ENCODE measurements at places on chromosomes 12 and 14. TPM values are rescaled to one million over a fixed set of nuclear protein-coding genes. Genes with fewer than 3 reads are reported as not detected.
A peak's percentile ranks its signal among the peaks of the same experiment; 100 is the strongest.

DNA sequence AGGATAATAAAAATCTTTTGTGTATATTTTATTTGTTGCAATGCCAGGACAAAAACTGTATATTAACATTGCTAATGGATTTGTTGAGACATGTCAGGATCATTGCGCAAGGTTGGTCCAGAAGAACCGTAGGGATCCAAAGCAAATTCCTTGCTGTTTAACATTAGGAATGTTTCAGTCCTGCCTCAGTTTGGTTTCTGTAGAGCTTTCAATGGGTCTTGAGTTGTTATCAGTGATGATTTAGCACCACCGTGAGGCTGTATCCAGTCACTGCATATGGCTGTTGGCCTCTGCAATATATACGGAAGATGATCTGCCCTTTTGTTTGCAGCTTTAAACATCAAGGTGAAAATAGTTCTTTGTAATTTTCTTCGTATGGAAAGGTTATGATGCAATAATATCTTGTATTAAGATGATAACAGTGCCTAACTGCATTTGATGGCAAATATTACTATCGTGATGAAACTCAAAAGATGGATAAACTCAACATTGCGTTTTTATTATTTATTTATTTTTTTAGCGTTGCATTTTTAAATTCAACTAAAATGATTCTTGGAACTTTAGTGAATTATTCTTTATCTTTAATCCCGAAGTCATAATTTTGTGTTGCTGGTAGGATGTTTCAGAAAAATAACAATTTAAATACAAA is 231.2 kb downstream of the AKAP6 start:
- peak; percentile 83 for DNase-seq

Gene HSPA2
- 33.2 TPM for total RNA-seq

DNA sequence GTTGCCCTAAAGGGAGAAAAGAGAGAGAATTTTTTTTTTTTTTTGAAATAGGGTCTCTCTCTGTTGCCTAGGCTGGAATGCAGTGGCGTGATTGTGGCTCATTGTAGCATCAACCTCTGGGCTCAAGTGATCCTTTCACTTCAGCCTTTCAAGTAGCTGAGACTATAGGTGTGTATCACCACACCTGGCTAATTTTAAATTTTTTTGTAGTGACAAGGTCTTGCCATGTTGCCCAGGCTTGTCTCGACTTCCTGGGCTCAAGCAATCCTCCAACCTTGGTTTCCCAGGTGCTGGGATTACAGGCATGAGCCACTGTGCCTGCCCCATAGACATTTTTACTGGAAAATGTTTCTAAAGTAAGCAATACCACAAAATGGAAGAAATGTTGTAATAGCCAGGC is 36.8 kb downstream of the YARS2 start:
- DNase-seq: peak; percentile 98

- no peak for DNase-seq
Observed at GRCh38 chr12:107322063-107322462, 228.7 kb upstream of the CRY1 start.

DNA sequence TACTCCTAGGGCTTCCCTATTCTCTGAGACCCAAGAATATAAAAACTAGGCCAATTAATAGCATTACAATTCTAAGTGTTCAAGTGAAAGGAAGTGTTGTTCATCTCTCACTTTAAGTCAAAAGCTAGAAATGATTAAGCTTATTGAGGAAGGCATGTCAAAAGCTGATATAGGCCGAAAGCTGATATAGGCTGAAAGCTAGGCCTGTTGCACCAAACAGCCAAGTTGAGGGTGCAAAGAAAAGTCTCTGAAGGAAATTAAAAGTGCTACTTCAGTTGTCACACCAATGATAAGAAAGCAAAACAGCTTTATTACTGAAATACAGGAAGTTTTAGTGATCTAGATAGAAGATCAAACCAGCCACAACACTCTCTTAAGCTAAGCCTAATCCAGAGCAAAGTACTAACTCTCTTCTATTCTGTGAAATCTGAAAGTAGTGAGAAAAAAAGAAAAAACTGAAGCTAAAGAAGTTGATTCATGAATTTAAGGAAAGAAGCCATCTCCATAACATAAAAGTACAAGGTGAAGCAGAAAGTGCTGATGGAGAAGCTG is 68.9 kb downstream of the SLC6A15 start:
- DNase-seq: no peak

GRCh38 chr12:53100466-53101151 is 2.7 kb upstream of the SOAT2 start:
- DNase-seq: no peak

DNA sequence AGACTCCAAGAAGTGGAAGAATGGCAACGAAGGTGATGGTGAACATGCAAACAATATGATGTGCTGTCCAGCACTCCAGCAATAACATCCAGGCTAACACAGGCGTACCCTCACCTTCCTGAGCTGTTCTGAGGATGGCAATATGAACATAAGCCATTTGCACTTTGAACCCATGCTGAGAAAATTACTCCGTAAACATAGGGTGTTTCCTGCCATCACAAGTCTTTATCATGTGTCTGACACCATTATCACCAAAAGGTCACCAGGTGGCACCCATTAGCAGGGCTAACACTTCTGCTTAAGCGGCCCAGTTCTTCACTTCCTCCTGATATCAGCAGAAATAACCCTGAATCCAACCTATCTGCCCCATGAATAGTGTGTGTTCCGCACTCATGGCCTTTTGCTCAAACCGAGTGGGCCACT is 482.8 kb downstream of the MED13L start:
- DNase-seq: no peak

DNA sequence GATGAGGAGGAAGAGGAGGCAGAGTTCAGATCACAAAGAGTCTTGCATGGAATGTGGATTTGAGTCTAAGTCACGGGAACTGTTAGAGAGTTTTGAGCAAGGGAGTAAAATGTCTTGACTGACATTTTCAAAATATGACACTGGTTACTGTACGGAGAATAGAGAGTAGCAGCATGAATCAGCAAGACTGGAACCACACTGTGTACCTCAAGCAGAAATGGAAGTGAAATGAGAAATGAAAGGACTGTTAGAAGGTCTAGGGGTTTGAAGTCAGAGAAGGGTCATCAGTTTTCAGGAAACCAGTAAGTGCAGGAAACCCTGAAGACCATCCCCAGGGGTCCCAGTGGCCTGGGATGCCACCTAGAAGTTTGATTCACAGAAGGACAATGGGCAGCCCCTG is 236.3 kb downstream of the GALC start:
- no peak for DNase-seq

Gene PTPRR
- 0.14 TPM for total RNA-seq

DNA sequence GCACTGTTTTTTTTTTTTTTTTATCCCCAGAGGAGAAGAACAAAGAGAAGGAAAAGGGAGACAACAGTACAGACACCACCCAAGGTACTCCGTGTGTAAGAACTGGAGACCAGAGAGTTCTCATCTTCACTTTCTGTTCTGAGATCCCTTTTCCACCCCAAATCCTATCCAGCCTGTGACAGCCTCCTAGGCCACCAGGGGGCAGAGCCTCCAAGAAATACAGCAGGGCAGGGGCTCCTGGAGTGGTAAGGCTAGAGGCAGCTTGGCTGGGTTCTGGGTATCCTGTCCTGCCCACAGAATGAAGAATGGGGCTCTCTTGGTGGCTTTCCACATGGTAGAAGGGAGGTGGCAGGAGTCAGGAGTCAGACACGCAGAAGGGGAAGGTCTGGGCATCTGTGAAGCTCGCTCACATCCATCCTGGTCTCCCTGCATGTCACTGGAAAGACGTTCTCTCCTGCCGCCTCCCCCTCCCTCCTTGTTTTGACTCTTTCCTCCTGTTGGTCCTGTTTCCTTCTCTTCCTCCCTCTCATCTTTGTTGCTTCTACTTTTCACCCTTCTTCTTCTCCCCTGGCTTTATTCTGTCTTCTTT is 12.0 kb downstream of the CLSTN3 start:
- no peak for DNase-seq

Gene PLA2G1B
- not detected for total RNA-seq

DNA sequence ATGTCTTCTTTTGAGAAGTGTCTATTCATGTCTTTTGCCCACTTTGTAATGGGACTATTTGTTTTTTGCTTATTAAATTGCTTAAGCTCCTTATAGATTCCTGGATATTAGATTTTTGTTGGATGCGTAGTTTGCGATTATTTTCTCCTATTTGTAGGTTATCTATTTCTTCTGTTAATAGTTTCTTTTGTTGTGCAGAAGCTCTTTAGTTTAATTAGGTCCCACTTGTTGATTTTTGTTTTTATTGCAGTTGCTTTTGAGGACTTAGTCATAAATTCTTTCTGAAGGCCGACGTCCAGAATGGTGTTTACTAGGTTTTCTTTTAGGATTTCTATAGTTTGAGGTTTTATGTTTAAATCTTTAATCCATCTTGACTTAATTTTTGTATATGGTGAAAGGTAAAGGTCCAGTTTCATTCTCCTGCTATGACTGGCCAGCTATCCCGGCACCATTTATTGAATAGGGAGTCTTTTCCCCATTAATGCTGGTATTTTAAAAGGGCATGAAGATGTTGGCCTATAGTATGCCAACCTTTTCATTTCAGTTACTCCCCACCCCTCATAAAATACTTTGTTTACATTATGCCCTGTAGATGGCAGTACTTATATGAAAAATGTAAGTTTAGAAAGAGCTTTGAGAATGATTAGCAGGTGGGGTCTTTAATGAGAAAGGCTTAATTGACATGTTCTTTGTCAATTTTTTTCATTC is 62.9 kb upstream of the PSMA6 start:
- DNase-seq: no peak

- DNase-seq: no peak
Observed at GRCh38 chr14:49636866-49637265, 1.8 kb upstream of the DNAAF2 start.

- no peak for DNase-seq
Observed at GRCh38 chr12:62632411-62632918, 165.8 kb downstream of the MON2 start.

Gene NABP2
- 45.8 TPM for total RNA-seq

DNA sequence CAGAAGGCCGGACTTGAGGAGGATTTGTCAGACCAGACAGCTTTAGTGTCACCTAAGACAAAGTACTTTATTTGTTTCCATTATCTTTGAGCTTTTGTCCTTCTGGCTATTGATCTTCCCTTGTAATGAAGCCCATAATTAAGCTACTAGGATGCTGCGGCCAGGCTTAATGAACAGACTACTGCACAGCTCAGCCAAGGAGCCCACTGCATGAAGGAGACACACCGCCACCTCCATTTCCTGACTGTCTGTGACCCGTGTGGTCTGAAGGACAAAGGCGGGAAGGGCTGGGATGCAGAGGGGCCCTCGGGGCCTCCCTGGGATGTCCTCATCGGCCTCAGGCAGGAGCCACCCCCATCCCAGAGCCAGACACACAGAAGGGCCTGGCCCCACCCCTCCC is 31.0 kb upstream of the GALNT9 start:
- no peak for DNase-seq

Gene CFAP54
- total RNA-seq: 0.78 TPM

DNA sequence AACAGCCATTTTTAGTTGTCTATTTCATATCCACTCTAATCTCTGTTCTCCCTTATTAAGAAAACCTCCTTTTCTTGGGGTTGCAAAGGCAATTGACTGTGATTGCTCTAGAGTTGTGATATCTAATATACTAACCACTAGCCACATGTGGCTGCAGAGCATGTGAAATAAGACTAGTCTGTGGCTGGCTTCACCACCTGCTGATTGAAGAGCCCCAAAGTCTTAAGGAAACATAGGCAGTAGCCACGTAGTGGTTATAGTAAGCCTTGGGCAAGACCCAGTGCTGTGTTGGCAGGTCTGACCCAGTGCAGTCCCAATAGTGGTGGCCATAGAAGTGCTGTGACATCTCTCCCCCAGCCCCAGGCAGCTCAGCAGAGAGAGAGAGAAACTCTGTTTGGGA is 28.4 kb upstream of the ATP2B1 start:
- DNase-seq: no peak

Gene MYF5
- not detected for total RNA-seq

Gene DTX1
- total RNA-seq: not detected

Gene CLEC4C
- not detected for total RNA-seq

DNA sequence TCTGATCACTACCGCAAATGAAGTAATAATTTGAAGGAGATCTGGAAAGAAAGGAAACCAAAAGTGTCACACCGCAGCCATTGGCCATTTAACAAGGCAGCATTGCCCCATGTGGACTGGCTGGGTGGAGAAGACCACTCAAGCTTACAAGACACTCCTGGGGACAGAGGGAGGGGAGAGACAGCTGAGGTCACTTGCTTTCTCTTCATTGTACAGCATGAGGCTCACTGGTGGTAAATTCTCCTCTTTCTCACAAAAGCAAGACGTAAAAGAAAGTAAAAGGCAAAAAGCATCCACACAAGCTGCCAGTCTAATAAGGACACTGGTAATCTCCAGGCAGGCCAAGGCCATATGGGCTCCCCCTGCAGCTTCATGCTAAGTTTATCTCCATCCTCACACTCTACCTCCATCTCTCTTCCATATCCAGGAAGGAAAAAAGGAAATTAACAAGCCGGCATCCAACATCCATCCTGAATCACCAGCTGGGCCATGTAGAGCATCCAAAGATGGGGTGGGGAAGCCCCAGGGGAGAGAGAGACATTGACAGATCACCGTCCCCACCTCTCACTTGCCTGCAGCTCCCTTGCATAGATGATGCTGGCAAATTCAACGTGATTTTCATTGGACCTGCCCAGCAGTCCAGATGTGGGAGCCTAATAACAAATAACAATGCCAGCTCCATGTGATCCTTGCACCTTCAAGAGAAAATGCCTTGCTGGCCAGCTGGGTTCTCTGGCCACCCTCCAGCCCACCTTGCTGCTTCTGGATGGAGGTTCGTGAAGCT is 100.6 kb downstream of the DPF3 start:
- no peak for DNase-seq

Gene CNTN1
- 74.6 TPM for total RNA-seq

Gene NAA30
- 17.3 TPM for total RNA-seq
